ENCODE measurements at places on chromosomes 16 and 17. TPM values are rescaled to one million over a fixed set of nuclear protein-coding genes. Genes with fewer than 3 reads are reported as not detected.
A peak's percentile ranks its signal among the peaks of the same experiment; 100 is the strongest.

Gene OR4D1
- total RNA-seq, result not detected

Gene FBXL16
- total RNA-seq, result 0.82 TPM

Gene LRRC3C
- not detected for total RNA-seq

Gene CCL1
- not detected for total RNA-seq

Gene C17orf50
- not detected for total RNA-seq

Gene AANAT
- total RNA-seq, result not detected

Gene KRTAP3-1
- total RNA-seq, result not detected

Gene G6PC1
- not detected for total RNA-seq

DNA sequence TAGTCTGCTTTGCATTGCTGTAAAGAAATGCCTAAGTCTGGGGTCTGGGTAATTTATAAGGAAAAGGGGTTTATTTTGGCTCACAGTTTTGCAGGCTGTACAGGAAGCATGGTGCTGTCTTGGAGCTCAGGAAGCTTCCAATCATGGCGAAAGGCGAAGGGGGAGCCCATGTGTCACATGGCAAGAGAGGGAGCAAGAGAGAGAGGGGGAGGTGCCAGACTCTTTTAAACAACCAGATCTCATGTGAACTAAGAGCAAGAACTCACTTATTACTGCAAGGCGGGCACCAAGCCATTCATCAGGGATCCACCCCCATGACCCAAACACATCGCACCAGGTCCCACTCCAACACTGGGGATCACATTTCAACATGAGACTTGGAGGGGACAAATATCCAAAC is 148.2 kb upstream of the HS3ST2 start:
- H3K27ac ChIP-seq, result no peak overlapping the region
- H3K4me1 ChIP-seq, result no peaks in the 10 kb centered on the region
- H3K36me3 ChIP-seq, result no peaks in the 10 kb centered on the region
- H3K27me3 ChIP-seq, result peaks cover 2% of the 10 kb centered on the region
- no peak for DNase-seq

- no peak overlapping the region for H3K4me3 ChIP-seq
- no peak overlapping the region for H3K27ac ChIP-seq
- H3K27me3 ChIP-seq, result no peaks in the 10 kb centered on the region
- peaks cover 37% of the 10 kb centered on the region for H3K4me1 ChIP-seq
- no peaks in the 10 kb centered on the region for H3K36me3 ChIP-seq
These were observed 5.3 kb downstream of the CYGB start for GRCh38 chr17:76532072-76532651.

GRCh38 chr17:32267690-32268205 is 2.1 kb downstream of the RHBDL3 start:
- H3K4me1 ChIP-seq, result peaks cover 17% of the 10 kb centered on the region
- H3K4me3 ChIP-seq, result peak overlapping the region; percentile 46
- no peak for DNase-seq
- H3K27me3 ChIP-seq, result peaks cover 65% of the 10 kb centered on the region
- H3K36me3 ChIP-seq, result no peaks in the 10 kb centered on the region
- H3K27ac ChIP-seq, result no peak overlapping the region

GRCh38 chr17:16489431-16489830 is 2.6 kb downstream of the LRRC75A start:
- H3K4me1 ChIP-seq, result peaks cover 40% of the 10 kb centered on the region
- H3K36me3 ChIP-seq, result no peaks in the 10 kb centered on the region
- H3K27me3 ChIP-seq, result no peaks in the 10 kb centered on the region

DNA sequence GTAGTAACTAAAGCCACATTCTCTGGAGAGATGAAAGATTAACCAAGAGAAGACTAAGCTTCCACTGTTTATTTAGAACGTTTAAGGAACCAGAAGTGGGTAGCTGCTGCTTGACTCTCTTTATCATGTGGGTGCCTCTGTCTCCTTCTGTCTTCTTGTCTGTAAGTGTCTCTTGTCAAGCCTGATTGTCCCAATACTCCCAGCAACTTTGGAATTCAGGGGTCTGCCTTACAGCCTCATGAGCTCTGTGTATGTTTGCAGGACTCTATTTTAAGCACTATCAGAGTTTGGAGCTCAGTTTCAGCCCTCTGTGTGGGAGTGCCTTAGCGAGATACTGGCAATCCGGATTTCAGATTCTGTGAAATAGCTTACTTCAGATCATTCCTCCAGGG is 29.3 kb upstream of the SPACA3 start:
- H3K36me3 ChIP-seq, result no peaks in the 10 kb centered on the region
- no peaks in the 10 kb centered on the region for H3K4me1 ChIP-seq
- no peak overlapping the region for H3K4me3 ChIP-seq
- H3K27ac ChIP-seq, result no peak overlapping the region
- no peak for DNase-seq

GRCh38 chr16:87123356-87124001 is 193.7 kb downstream of the C16orf95 start:
- H3K4me1 ChIP-seq, result peaks cover 41% of the 10 kb centered on the region
- H3K36me3 ChIP-seq, result peaks cover 4% of the 10 kb centered on the region
- H3K27ac ChIP-seq, result peak overlapping the region; percentile 89
- no peak for DNase-seq
- H3K27me3 ChIP-seq, result no peaks in the 10 kb centered on the region
- H3K4me3 ChIP-seq, result peak overlapping the region; percentile 37

- H3K27me3 ChIP-seq, result peaks cover 2% of the 10 kb centered on the region
- DNase-seq, result peak; percentile 95
- peaks cover 28% of the 10 kb centered on the region for H3K4me1 ChIP-seq
These were observed 14.4 kb upstream of the CA4 start for GRCh38 chr17:60135151-60135950.

- peak; percentile 36 for DNase-seq
- H3K36me3 ChIP-seq, result no peaks in the 10 kb centered on the region
- H3K27ac ChIP-seq, result no peak overlapping the region
- H3K4me3 ChIP-seq, result no peak overlapping the region
- H3K27me3 ChIP-seq, result peaks cover 72% of the 10 kb centered on the region
These were observed 265.8 kb upstream of the TNRC6C start for GRCh38 chr17:77692571-77693161.

DNA sequence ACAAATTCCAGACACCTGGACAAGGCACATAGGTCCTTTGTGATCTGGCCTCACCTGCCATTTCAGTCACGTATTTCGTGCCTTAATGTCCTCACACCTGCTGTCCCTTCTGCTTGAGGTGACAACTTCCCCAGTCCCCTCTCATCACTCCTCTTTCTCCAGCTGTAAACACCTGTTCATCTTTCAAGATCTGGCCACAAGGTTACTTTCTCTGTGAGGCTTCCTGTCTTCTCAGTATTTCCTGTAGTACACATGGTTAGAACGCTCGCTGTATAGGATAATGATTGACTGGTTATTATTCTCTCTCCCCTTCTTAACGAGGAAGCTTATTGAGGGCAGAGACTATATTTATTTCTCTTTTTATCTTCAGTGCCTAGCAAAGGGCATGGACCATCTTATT is 74.5 kb upstream of the PMFBP1 start:
- H3K27ac ChIP-seq, result no peak overlapping the region
- no peak overlapping the region for H3K4me3 ChIP-seq
- H3K27me3 ChIP-seq, result no peaks in the 10 kb centered on the region

GRCh38 chr17:19727501-19728078 is 11.2 kb upstream of the SLC47A2 start:
- H3K4me1 ChIP-seq, result peaks cover 25% of the 10 kb centered on the region
- H3K4me3 ChIP-seq, result no peak overlapping the region
- H3K36me3 ChIP-seq, result no peaks in the 10 kb centered on the region
- H3K27ac ChIP-seq, result peak overlapping the region; percentile 80

- H3K27me3 ChIP-seq, result no peaks in the 10 kb centered on the region
- no peak overlapping the region for H3K27ac ChIP-seq
- H3K4me1 ChIP-seq, result no peaks in the 10 kb centered on the region
- H3K36me3 ChIP-seq, result peaks cover 18% of the 10 kb centered on the region
- DNase-seq, result no peak
These were observed 7.0 kb upstream of the PPP1R27 start for GRCh38 chr17:81841866-81842265.

DNA sequence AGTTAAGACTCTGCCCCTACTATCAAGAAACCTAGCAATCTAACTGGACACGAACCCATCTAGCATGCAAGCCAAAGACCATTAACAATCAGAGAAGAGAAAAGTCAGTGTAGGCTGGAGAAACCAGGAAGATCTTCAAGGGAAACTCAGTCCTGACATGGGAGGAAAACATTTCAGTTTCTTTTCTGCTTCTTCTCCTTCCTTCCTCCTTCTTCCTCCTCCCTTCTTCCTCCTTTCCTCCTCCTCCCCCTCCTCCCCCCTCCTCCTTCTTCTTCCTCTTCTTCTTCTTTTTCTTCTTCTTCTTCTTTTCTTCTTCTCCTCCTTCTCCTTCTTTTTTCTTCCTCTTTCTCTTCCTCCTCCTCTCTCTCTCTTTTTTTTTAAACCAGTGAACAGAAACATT is 29.6 kb upstream of the SHISA9 start:
- peaks cover 1% of the 10 kb centered on the region for H3K27me3 ChIP-seq
- no peak for DNase-seq

DNA sequence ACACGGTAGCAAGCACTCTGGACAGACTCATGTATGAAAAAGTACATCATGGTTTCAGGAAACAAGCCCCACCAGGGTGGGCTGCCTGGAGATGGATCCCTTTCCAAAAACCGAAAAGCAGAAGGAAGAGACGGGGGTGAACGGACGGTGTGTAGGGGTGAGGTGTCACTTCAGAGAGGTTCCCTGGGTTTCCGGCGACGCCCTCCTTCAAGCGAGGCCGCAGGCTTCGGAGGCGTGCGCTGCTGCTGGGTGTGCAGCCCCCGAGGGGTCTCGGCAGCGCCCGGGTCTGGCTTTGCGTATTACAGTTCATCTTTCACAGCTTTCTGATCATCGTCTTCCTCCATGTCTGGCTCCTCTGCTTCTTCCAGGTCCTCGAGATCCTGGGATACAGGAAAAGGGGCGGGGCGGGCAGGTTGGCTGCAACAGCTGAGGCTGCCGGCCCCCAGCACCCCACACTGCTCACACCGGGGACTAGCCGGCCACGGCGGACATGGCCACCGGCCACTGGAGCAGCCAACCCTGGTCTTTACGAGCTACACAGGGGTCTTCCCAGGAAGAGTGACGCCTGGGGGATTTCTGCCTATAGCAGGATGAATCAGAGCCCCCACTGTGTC is 9.0 kb upstream of the PPP1R27 start:
- no peak overlapping the region for H3K27ac ChIP-seq
- no peak for DNase-seq
- no peaks in the 10 kb centered on the region for H3K4me1 ChIP-seq
- H3K36me3 ChIP-seq, result peaks cover 22% of the 10 kb centered on the region
- H3K4me3 ChIP-seq, result no peak overlapping the region

GRCh38 chr16:56258508-56259424 is 67.5 kb downstream of the GNAO1 start:
- no peak overlapping the region for H3K4me3 ChIP-seq
- H3K36me3 ChIP-seq, result no peaks in the 10 kb centered on the region
- H3K4me1 ChIP-seq, result peaks cover 20% of the 10 kb centered on the region

DNA sequence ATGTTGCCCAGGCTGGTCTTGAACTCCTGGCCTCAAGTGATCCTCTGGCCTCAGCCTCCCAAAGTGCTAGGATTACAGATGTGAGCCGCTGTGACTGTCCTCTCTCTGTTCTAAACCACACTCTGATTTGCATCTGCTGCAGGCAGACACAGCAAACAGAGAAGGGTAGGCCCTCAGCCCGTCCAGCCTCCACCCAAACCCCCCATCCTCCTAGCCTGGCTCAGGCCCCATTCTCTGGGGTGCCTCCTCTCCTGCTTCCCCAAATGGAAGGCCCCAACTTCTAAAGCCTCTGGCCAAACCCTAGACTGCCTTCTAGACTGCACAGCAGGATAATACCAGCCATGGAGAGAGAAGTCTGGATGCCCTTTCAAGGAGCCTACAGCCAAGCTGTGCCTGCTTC is 4.1 kb upstream of the GFAP start:
- peaks cover 33% of the 10 kb centered on the region for H3K4me1 ChIP-seq
- H3K36me3 ChIP-seq, result no peaks in the 10 kb centered on the region
- H3K27me3 ChIP-seq, result no peaks in the 10 kb centered on the region
- DNase-seq, result peak; percentile 25

DNA sequence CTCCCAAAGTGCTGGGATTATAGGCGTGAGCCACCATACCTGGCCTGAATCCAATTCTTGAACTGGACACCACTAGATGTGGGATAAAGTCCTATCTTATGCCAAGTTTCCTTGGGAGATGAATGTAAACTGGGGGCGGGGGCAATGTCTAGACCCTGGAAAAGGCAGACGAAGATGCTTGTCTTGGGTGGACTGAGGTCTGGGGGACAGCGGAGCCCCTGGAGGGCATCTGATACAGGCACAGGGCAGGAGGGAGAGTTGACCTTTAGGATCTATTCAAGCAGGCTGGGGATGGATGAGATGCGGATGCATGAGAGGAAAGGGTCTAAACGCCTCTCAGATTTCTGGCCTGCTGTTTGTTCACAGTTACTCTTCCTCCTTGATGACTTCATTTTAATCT is 11.7 kb downstream of the C1QTNF1 start:
- H3K4me1 ChIP-seq, result peaks cover 49% of the 10 kb centered on the region
- no peak overlapping the region for H3K4me3 ChIP-seq
- peaks cover 8% of the 10 kb centered on the region for H3K36me3 ChIP-seq
- peaks cover 7% of the 10 kb centered on the region for H3K27me3 ChIP-seq
- DNase-seq, result no peak

DNA sequence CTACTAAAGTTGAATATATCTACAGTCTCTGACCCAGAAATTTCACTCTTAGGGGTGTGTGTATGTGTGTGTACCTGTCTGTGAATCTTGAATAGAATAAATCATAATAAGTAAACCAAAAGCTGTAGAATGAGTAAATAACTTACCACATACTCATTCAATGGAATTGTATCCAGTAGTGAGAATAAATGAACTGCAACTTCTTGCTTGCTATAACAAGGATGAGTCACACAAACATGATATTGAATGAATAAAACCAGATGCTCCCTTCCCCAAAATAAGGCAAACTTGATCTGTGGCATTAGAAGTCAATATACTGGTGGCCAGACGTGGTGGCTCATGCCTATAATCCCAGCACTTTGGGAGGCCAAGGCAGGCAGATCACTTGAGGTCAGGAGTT is 259.8 kb upstream of the MON1B start:
- H3K4me3 ChIP-seq, result no peak overlapping the region
- no peak for DNase-seq
- H3K27ac ChIP-seq, result no peak overlapping the region
- H3K4me1 ChIP-seq, result no peaks in the 10 kb centered on the region

DNA sequence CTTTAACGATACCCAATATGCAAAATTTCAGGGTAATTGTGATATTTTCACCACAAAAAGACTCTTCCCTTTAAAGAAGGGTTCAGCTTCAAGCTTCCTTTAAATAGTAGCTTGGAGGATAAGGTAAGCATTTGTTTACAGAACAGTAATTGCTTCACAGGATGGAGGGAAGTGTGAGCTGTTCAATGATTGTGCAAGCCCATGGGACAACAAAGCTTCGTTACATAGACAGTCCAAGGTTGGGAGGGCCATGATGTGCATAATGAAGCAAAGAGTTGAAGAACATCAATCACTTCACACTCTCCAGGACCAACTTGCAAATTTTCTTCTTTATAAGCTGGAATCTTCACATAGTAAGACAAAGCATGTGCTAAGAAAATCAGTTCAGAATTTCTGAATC is 145.0 kb upstream of the ASIC2 start:
- no peaks in the 10 kb centered on the region for H3K4me1 ChIP-seq
- no peaks in the 10 kb centered on the region for H3K27me3 ChIP-seq
- H3K36me3 ChIP-seq, result no peaks in the 10 kb centered on the region

- DNase-seq, result no peak
- H3K36me3 ChIP-seq, result no peaks in the 10 kb centered on the region
- H3K27ac ChIP-seq, result no peak within 1 kb of the TSS
- peaks cover 4% of the 10 kb centered on the region for H3K4me1 ChIP-seq
- H3K4me3 ChIP-seq, result no peak within 1 kb of the TSS
These were observed at the start of gene NOTUM for GRCh38 chr17:81961087-81961511. Gene NOTUM, minus strand, starts transcription at chr17:81961187. Its CDS starts 278 bp downstream, at chr17:81960909.

GRCh38 chr17:63772801-63773271 is 561 bp downstream of the CCDC47 start:
- DNase-seq, result no peak
- H3K27me3 ChIP-seq, result no peaks in the 10 kb centered on the region
- H3K27ac ChIP-seq, result peak overlapping the region; percentile 99
- peaks cover 5% of the 10 kb centered on the region for H3K36me3 ChIP-seq
- H3K4me1 ChIP-seq, result peaks cover 37% of the 10 kb centered on the region
